ENCODE measurements at places on chromosomes 11 and 22.
A peak's percentile ranks its signal among the peaks of the same experiment; 100 is the strongest.

DNA sequence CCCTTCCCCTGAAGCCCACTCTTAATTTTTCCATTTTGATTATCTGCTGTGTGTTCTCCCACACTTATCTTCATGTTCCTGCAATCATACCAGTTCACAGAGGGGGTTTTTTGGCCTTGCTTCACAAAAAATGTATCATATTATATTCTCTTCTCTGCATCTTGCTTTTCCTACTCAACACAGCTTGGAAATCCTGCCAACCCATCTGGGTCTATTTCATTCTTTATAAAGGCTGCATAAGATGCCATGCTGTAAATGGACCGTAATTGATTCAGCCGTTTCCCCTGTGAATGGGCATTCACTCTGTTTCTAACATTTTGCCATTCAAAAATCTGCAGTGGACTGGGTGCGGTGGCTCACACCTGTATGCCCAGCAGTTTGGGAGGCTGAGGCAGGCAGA, 30.5 kb downstream of the CD6 start:
- no peak for DNase-seq

DNA sequence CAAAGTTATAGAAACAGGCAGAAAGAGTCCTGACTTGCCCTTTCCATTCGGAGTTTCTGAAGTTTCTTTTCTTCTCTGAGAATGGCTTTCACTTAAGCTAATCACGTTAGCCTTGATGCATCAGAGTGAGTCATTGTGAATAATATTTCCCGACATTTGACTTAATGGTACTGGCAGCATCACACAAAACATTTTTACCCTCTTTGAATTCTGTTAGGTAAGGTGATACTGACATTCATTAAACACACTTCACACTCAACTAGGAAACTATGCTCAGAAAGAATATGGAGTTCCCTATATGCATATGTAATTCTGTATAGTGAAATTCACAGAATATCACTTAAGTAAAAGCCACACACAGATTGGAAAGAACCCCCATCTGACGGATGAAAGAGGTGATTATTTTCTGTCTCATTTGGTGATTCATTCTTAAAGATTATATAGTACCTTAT, 120.8 kb upstream of the ARHGAP20 start:
- DNase-seq = no peak

- no peak for DNase-seq
These were observed 229.2 kb upstream of the MTNR1B start for GRCh38 chr11:92740276-92740675.

DNA sequence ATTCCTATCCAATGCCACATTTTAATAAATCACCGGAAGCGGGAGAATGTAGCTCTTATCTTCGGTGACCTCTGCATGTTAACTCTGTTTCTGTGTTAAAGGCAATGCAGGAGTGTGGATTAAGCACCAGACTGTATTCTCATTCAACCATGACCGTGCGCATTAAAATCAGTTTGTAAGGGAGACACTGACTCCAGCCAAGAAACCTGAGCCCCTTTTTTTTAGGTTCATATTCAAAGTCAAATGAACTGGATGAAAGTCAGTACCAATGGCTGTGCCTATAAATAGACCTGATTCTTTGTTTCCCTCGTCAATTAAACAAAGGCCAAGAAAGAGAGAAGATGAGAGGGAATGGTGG, 32.2 kb downstream of the C11orf91 start:
- no peak for DNase-seq

DNA sequence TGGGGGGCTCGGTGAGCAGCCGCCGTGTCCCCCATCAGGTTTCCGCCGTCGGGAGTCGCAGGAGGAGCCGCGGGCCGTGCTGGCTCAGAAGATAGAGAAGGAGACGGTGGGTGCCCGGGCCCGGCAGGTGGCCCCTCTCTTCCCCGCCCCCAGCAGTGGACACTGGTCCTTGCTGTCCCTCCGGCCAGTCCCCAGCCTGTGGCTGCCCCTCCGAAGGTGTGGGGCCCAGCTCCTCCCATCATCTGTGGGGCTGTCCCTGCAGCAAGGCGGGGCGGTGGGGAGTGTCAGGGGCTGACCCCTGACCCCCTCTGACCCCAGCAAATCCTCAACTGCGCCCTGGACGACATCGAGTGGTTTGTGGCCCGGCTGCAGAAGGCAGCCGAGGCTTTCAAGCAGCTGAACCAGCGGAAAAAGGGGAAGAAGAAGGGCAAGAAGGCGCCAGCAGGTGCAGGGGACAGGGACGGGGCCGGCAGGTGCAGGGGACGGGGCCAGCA, 15.3 kb downstream of the EPS8L2 start:
- no peak for DNase-seq

GRCh38 chr11:114128399-114128798, 68.9 kb downstream of the ZBTB16 start:
- no peak for DNase-seq

- DNase-seq = no peak
These were observed 393.1 kb downstream of the ETS1 start for GRCh38 chr11:128194216-128194615.

DNA sequence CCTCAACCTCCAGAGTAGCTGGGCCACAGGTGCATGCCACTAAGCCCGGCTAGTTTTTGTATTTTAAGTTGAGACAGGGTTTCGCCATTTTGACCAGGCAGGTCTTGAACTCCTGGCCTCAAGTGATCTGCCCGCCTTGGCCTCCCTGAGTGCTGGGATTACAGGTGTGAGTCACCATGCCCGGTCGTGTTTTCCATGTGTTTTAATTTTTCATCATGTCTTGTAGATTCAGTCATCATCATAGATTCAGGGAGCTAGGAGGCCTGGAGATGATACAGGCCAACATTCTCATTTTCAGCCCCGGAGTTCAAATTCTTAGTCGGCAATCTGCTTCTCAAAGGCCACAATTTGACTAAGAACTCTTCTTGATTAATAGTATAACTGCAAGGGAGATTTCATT, 73.5 kb upstream of the GRAMD1B start:
- no peak for DNase-seq

- peak; percentile 6 for DNase-seq
These were observed 113.7 kb upstream of the BLID start for GRCh38 chr11:122229481-122230384.

DNA sequence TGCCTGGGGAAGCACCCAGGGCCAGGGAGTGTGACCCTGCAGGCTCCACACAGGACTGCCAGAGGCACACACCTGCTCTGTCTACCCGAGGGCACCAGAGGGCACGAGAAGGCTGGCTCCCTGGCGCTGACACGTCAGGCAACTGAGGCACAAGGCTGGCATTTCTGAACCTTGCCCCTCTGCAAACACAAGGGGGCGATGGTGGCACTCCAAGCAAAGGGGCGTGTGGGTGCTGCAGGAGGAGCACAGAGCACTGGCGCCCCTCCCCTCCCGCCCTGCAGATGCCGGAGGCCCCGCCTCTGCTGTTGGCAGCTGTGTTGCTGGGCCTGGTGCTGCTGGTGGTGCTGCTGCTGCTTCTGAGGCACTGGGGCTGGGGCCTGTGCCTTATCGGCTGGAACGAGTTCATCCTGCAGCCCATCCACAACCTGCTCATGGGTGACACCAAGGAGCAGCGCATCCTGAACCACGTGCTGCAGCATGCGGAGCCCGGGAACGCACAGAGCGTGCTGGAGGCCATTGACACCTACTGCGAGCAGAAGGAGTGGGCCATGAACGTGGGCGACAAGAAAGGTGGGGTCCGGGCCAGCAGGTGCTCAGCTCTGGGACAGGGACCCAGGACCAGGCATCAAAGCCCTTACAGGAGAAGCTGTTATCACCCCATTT, 20.8 kb upstream of the TXNRD2 start:
- peak; percentile 90 for DNase-seq

DNA sequence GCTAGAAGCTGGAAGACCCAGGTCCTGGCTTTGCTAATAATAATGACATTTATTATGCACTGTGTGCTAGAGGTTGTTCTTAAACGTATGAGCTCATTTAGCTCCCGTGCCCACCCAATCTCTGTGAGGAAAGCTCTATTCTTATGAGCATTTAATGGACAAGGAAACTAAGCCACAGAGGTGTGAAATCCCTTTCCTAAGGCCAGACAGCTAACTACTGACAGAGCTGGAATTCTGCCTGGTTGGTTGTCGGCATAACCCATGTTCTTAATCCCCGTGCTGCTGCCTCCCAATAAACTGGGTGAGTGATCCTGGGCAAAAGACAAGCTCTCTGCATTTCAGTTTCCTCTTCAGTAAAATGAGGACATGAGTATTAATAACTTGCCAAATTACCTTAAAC, 49.4 kb downstream of the SNX19 start:
- DNase-seq = no peak

GRCh38 chr22:18113680-18114394, 3.2 kb downstream of the TUBA8 start:
- peak; percentile 91 for DNase-seq

GRCh38 chr22:27614006-27614649, 187.4 kb downstream of the MN1 start:
- peak; percentile 31 for DNase-seq

GRCh38 chr11:75028321-75028720, 39.6 kb downstream of the NEU3 start:
- no peak for DNase-seq

- no peak for DNase-seq
These were observed 23.3 kb upstream of the TTC28 start for GRCh38 chr22:28702891-28703290.

- peak; percentile 92 for DNase-seq
These were observed 3.3 kb downstream of the TKFC start for GRCh38 chr11:61336171-61336935.

- peak; percentile 80 for DNase-seq
These were observed 35.1 kb downstream of the FLI1 start for GRCh38 chr11:128728767-128729587.

DNA sequence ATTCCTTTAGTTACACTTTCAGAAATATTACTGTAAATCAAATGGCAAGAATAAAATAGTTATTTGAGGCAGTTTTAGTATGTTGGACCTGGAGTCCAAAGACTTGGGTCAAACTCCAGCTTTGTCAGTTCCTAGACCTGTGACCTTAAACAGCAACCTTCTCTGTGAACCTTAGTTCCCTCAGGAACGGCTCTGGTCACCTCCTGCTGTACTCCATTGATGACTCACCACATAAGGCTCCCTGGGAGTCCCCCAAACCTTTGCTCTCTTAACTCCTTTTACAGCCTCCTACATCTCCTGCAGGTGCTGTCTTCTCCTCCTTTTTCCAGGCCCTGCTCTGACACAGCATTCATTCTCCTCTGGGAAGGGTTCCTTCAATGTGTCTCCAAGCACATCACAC, 29.1 kb downstream of the LIMK2 start:
- DNase-seq = no peak

GRCh38 chr11:115929618-115930129, 425.5 kb upstream of the CADM1 start:
- no peak for DNase-seq

GRCh38 chr11:107695446-107695845, 16.4 kb downstream of the SLN start:
- no peak for DNase-seq

DNA sequence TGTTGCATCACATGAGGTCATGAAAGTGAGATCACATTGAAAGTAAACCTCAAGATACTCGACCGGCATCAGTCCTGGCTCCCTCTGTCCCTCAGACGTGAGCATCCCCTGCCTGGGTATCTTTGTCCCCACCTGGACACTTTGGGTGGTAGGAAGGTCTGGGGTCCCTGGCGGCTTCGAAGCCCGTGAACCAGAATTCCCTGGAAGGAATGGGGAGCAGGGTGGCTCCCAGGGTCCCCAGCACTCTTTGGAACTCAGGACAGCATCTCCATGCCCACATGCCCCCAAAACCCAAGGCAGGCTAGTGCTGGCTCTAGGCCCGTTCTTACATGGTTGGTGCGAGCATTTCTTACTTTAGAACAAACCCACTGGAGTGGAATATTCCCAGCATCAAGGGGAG, 7.5 kb downstream of the DERL3 start:
- DNase-seq = no peak

- no peak for DNase-seq
These were observed 75.2 kb downstream of the ISX start for GRCh38 chr22:35140879-35141745.

DNA sequence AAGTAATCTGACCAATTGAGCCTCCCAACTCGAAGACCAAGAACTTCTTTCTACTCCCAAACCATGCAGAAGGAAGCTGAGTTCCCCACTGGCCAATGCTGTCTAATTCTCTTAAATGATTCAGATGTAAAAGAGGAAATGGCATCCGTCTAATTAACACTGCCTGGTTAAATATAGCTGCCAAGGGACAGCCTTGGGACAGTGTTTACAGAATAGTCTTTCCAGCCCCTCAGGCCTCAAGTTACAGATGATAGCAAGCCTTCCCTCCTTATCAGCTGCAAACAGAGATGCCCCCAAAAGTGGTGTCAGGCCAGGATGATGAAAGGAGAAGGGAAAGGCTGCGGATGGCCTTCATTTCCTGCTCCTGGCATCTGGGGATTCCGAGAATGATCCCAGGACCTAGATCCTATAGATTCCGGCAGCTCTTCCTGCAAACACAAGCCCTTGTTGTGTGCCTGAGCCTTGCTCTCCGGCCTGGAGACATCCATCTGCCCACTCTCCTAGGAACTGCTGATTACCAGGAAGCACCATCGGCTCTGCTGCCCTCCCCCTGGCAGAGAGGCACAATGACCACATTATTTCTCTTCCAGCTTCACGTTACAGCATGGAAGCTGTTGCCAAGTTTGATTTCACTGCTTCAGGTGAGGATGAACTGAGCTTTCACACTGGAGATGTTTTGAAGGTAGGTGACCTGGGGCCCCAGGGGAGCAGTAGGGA, 13.5 kb upstream of the TMA7B start:
- DNase-seq = peak; percentile 93

- no peak for DNase-seq
These were observed 1.5 kb downstream of the OR9G1 start for GRCh38 chr11:56700242-56700913.

DNA sequence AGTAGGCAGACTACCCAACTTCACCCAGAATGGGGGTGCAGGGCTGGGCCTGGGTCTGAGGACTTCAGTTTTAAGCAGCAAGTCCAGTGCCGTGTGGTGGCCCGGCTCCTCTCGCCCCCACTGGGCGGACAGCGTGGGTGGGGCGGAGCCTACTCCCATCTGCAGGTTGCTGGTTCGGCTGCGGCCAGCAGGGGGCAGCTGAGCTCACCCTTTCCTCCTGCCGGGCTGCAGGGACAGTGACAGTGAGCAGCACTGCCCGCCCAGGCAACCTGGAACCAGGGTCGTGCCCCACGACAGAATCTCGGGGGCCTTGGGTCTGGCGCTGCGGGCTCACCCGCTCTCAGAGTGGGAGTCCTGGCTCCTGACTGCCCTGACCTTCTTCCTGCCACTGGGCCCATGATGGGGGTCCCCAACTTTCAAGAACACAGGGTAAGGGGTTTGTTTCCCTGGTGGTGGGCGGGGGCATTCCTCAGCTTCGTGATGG, 6.2 kb upstream of the NEAT1 start:
- DNase-seq = peak; percentile 95

GRCh38 chr11:95833378-95833777, 43.1 kb downstream of the CEP57 start:
- DNase-seq = no peak

GRCh38 chr11:21556926-21557325, 636.0 kb upstream of the ANO5 start:
- DNase-seq = no peak

GRCh38 chr11:42043312-42043711, 583.9 kb upstream of the LRRC4C start:
- DNase-seq = no peak

Measured in hematopoietic multipotent progenitor cell treated with erythropoietin and hydrocortisone succinate and interleukin-3 and kit ligand, for 4 days (in vitro differentiated cells).